ENCODE measurements at places on chromosomes 2 and 18.

- DNase-seq, result no peak
Measured at GRCh38 chr2:136288249-136288648, 170.3 kb upstream of the CXCR4 start.

GRCh38 chr2:136517716-136518115 lies 247.6 kb upstream of the THSD7B start:
- no peak for DNase-seq

- peak; percentile 96 for DNase-seq
Measured at GRCh38 chr18:21111346-21112139, at the start of gene ROCK1. ROCK1 (minus strand) TSS chr18:21111813; CDS start chr18:21110910, 903 bp downstream.

GRCh38 chr2:240604291-240604938 lies 17.9 kb downstream of the CAPN10 start:
- peak; percentile 64 for DNase-seq

Data from cerebellar cortex (tissue), 1 donor.